HAP-1 (cell line): ENCODE measurements at places on chromosomes 16 and 17.

DNA sequence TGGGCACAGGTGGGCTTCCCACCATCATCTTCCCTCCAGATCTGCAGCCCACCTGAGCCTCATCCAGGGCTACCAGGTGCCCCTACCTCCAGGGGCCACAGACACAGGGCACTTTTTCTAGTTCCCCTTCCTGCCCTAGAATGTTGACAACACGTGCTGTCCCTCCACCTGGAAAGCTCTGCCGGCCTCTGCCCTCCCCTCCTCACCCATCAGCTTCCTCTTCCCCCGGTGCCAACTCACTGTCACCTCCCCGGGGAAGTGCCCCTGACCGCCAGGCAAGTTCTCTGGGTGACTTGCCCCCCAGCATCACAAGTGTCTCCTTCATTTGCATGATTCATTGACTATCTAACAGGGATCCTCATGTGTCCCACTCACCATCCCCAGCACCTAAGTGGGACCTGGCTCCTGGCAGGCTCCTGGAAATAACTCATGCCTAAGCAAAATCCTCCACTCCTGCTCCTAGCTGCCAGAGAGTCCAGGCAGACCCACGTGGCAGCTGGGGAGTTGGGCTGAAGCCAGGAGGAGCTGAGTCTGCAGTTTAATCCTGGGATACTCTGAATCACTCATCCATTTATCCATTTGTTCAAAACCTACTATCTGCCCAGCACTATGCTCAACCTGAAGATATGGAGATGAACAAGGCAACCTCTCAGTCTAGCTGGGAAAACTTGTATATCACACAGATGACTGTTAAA, 304.4 kb downstream of the FOXL1 start:
- DNase-seq = no peak

- no peak for DNase-seq
These were observed 83.1 kb upstream of the CNTNAP4 start for GRCh38 chr16:76193906-76194615.

DNA sequence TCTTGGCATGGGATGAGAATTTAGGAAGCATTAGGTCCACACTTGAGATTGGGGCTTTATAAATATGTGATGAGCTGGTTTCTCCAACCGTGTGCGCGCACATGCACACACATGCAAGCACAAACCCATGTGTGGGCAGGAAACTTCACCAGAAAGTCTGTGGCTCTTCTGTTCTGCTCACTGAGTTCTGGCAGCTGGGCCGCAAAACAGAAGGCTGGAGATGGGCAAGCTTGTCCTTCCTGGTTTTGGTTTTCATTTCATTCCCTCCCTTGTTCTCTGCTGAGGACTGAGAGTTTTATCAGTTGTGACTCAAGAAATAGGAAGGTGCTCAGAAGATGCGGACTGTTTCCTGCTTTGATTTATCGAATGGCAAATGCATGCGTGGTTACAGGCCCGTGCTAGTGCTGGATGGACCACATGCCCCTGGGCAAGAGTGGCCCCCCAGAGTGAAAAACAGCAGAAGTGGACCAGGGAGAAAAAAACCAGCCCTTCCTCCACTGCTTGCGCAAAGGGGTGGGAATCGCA, 14.1 kb downstream of the MAP3K14 start:
- DNase-seq = no peak

DNA sequence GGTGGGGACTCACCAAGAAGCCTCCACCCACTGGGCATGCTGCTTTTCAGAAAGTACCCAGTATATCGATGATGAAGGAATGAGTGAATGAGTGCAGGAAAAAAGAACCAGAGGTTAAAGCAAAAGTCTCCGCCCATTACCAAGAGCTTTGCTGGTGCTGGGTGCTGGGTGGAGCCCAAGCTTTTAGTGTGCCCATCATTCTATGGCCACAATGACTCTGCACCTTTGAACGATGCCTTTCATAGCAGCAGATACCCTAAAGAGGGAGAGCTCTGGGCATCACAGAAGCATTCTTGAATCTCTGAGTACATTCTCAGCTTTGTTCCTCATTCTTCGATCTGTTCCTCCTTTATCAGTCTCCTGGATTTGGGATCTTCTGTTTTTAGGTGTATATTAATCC, 450.7 kb upstream of the CCL2 start:
- DNase-seq = no peak

DNA sequence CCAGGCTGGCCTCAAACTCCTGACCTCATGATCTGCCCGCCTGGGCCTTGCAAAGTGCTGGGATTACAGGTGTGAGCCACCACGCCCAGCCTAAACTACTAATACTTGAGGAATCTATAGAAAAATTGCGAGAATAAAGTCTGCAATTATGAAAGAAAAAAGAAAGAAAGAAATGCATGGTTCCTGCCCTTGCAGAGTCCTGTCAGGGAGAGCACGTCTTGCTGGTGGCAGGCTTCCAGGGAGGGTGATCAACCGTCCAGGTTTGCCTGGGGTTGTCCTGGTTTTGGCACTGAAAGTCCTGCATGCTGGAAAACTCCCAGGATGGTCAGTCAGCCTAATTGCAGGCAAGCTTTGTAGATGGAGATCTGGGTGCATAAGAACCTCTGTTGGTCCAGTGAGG, 21.5 kb upstream of the KIFC3 start:
- no peak for DNase-seq

GRCh38 chr17:76678330-76678729, 32.4 kb downstream of the MXRA7 start:
- DNase-seq = no peak

- no peak for DNase-seq
These were observed 19.9 kb downstream of the LGALS3BP start for GRCh38 chr17:78959803-78960202.

- DNase-seq = no peak
These were observed 7.3 kb downstream of the TCF25 start for GRCh38 chr16:89880477-89881367.

- DNase-seq = peak; percentile 38
These were observed 2.4 kb downstream of the JPH3 start for GRCh38 chr16:87604634-87605111.

GRCh38 chr16:77945126-77945525, 77.2 kb upstream of the CLEC3A start:
- DNase-seq = no peak

DNA sequence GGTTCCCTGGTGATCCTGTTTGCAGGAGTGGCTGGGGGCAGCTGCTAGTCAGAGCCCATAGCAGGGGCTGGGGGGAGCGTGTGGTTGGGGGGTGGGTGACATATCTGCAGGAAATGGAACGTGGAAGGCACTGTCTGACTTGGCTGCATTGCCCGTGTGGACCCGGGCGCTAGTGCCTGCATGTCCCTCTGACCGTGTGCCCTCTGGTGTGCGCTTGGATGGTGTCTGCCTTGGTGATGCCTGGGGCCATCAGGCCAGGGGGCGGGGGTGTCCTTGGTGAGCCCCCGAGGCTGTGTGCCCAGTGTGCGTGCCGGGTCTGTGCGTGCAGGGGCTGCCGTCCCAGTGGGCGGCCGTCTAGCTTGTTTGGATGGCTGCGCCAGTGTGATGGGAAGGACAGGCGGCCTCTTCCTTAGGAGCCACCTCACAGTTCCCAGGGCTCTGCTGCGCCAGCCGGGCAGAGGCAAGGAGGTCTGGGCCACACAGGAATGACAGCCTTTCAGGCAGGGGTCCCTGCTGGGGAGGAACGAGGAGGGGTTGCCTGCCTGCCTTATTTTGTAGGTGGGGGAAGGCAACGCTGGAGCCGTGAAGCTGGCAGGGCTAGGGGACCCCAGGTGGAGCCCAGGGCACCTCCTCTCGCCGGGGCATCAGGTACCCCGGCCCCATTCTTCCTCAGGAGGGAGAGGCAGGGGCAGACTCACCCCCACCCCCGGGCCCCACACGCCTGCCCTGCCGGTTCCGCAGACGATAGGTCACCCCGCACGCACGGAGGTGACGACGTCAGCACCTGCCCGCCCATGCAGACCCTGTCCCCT, 693 bp downstream of the NDRG4 start:
- DNase-seq = no peak

- no peak for DNase-seq
These were observed 716.3 kb downstream of the MAF start for GRCh38 chr16:78884204-78884603.

GRCh38 chr16:76235025-76235424, 42.2 kb upstream of the CNTNAP4 start:
- no peak for DNase-seq

GRCh38 chr17:69320210-69320907, 6.6 kb downstream of the ABCA5 start:
- DNase-seq = no peak

DNA sequence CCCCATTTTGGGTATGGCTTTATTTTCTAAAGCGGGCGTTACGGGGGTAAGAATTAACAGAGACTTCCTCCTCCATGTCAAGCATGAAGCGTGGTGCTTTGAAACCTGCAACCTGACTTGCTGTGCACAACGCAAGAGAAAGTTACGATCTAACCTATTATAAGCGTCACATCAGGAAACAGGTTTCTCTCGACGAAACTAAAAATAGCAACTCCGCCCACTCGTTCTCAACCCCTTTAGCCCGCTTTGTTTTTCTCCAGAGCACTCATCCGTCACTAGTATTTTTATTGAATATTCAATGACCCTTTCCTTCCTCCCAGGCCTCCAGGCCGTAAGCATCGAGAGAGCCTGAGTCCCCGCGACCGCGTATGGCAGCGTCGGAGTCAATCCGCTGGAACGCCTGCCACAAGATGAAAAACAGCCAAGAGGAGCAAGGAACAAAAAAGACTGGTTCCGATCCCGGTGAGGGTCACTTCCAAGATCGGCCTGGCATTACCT, 555 bp downstream of the NUP88 start:
- no peak for DNase-seq

DNA sequence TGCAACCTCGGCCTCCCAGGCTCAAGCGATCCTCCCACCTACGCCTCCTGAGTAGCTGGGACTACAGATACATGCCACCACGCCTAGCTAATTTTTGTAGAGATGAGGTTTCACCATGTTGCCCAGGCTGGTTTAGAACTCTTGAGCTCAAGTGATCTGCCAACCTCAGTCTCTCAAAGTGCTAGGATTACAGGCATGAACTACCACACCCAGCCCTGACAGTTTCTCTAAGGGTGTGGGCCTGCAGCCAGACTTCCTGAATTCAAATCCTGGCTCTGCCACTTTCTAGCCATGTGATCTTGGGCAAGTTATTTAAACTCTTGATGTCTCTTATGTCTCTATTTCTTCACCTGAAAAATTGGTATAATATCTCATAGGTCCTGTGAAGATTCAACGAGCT, 5.6 kb downstream of the CUEDC1 start:
- no peak for DNase-seq

- DNase-seq = peak; percentile 71
These were observed 27.9 kb upstream of the OR4D1 start for GRCh38 chr17:58120195-58120822.

DNA sequence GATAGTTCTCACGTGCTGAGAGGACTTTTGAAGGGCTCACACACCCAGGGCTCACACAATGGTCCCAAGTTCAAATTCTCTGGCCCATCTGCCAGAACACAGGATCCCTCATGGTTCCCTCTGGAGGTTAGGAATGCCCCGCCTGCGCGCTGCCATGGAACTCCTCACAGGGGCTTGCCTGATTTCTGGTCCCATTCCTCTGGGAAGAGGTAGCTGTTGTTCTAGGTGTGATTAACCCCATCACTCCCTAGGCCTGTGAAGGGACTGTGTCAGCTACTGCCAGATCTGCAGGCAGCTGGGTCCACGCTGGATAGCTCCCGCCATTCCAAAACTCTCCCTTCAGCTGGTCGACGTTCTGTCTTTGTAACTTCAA, 2.3 kb upstream of the ARMC5 start:
- DNase-seq = no peak

DNA sequence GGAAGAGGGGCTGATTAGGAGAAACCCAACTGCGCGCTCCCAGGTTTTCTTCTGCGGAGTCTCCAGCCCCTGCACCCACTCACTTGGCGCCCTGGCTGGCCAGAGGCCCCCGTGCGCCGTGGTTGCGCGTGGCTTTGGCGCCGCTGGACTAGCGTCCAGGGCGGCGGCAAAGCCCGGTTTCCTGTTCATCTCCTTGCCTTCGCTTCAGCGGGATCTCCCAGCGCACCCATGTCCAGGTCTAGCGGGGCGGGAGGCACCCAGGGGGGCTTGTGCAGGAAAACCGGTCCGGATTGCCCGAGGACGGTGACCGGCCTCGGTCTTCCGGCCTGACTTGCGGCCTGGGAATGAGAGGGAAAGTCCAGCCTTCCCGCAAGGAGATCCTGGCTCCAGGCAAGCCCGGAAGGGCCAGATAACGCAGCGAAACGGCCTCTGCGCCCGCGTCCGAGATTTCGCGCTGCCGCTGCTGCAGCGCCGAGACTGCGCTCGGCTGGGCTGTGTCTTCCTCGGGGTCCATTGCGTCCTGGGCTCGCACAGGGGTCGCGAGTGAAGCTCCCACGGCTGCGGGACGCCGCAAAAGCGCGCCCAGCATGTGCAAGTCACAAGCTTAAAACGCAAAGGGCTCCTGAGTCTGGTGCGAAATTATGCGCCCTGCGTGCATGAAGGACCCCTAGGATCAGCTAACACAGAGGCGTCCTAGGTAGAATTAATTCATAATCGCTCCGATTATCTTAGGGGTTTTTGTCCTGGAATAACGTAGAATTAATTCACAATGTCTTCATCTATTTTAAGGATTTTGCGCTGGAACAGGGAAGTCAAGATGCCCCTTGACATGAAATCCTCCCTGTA, 5.7 kb downstream of the FOXF1 start:
- no peak for DNase-seq

- DNase-seq = no peak
These were observed 32.8 kb downstream of the HELZ start for GRCh38 chr17:67212231-67212630.

- no peak for DNase-seq
These were observed 92.9 kb downstream of the TBC1D16 start for GRCh38 chr17:79942591-79943346.

DNA sequence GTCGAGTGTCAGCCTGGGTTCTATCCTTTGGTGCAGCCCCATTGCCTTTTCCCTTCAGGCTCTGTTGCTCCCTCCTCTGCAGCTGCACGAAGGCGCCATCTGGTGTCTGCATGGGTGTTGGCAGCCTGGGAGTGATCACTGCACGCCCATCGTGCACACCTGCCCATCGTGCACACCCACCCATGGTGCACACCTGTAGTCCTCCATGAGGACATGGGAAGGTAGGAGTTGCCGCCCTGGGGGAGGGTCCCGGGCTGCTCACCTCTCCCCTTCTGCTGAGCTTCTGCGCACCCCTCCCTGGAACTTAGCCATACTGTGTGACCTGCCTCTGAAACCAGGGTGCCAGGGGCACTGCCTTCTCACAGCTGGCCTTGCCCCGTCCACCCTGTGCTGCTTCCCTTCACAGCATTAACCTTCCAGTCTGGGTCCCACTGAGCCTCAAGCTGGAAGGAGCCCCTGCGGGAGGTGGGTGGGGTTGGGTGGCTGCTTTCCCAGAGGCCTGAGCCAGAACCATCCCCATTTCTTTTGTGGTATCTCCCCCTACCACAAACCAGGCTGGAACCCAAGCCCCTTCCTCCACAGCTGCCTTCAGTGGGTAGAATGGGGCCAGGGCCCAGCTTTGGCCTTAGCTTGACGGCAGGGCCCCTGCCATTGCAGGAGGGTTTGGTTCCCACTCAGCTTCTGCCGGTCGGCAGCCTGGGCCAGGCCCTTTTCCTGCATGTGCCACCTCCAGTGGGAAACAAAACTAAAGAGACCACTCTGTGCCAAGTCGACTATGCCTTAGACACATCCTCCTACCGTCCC, 2.9 kb downstream of the CTRL start:
- DNase-seq = peak; percentile 85

GRCh38 chr16:50635505-50636392, 45.4 kb downstream of the SNX20 start:
- peak; percentile 69 for DNase-seq

GRCh38 chr16:52578007-52578828, 31.3 kb upstream of the TOX3 start:
- DNase-seq = no peak

- DNase-seq = no peak
These were observed at the start of gene KRTAP9-6 for GRCh38 chr17:41265078-41265477. KRTAP9-6 (plus strand) TSS chr17:41265378; CDS start chr17:41265378, 0 bp downstream.
